ENCODE measurements at places on chromosomes 4 and X. TPM values are rescaled to one million over a fixed set of nuclear protein-coding genes. Genes with fewer than 3 reads are reported as not detected.

DNA sequence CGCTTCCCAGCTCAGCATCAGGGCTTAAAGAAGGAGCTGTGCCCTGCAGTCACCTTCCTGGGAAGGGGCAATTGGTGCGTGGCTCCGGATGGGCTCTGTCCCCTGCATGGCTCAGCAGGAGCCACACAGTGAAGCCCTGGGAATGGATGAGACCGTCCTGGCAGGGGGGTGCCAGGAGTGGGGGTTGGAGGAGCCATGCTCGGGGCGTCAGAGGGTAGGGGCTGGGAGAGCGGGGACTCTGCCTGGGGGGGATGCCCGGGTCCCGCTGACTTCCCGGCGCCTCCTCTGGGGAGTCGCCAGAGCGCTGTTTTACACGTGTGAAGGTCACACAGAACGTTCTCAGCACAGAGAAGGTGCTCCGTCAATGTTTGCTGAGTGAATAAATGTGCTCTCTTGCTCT is 184.1 kb downstream of the AFAP1 start:
- DNase-seq = no peak

DNA sequence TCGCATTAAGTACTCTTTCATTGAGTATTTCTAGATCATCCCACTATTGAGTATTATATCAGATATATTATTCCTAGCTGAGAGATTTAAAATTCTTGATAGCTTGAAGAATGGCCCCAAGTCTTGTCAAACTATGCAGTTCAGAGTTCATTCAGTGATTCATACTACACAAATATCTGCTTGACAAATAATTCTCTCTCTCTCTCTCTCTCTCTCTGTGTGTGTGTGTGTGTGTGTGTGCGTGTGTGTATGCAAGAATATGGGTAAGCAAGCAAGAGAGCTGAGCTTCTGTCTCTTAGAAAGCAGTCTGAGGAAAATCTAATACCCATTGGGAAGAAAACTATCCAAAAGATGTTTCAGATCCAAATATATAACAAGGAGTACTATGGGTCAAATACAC is 142.0 kb downstream of the SLC10A7 start:
- DNase-seq = no peak

GRCh38 chr4:143599827-143600226 is 86.3 kb downstream of the SMARCA5 start:
- DNase-seq = no peak

The INPP4B gene
- total RNA-seq = 55.2 TPM

The C4orf51 gene
- 1.3 TPM for total RNA-seq

The TREX2 gene
- 4.0 TPM for total RNA-seq

The ART3 gene
- 52.5 TPM for total RNA-seq

The DNAAF6 gene
- total RNA-seq = 2.6 TPM

The KLB gene
- 1.4 TPM for total RNA-seq

The TADA2B gene
- total RNA-seq = 42.2 TPM
